ENCODE measurements at places on chromosomes 5 and 9.

GRCh38 chr5:26763215-26763614 is 275.2 kb downstream of the CDH9 start:
- DNase-seq, result peak; percentile 2

- no peak for DNase-seq
These were observed 23.9 kb upstream of the PPP3R2 start for GRCh38 chr9:101618698-101619097.

DNA sequence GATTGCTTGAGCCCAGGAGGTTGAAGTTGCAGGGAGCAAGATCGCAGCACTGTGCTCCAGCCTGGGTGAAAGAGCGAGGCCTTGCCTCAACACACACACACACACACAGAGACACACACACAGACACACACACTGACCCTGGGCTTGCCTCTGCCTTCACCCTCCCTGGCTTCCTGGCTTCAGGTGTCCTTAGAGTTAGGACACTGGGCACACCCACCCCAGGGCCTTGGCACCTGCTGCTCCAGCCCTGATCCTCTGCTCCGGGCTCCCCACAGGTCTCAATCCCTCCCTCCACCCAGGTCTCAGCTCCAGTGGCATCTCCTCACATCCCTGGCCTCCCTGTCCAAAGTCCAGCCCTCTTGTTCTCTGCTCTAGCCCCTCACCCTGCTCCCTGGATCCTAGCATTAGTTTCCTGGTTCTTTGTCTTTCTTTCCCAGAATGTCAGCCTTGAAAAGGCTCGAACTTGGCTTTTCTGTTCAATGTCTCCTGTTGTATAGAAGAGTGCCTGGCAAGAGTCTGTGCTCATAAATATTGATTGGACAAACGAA is 212.9 kb downstream of the C9orf50 start:
- no peak for DNase-seq

GRCh38 chr5:127650649-127651048 is 1.8 kb downstream of the CTXN3 start:
- DNase-seq, result peak; percentile 44

- no peak for DNase-seq
These were observed 82.6 kb downstream of the CETN3 start for GRCh38 chr5:90326995-90327394.

- DNase-seq, result no peak
These were observed 5.1 kb downstream of the ITGA2 start for GRCh38 chr5:52994266-52994665.

- DNase-seq, result no peak
These were observed 61.8 kb upstream of the PLEKHG4B start for GRCh38 chr5:30131-30530.

DNA sequence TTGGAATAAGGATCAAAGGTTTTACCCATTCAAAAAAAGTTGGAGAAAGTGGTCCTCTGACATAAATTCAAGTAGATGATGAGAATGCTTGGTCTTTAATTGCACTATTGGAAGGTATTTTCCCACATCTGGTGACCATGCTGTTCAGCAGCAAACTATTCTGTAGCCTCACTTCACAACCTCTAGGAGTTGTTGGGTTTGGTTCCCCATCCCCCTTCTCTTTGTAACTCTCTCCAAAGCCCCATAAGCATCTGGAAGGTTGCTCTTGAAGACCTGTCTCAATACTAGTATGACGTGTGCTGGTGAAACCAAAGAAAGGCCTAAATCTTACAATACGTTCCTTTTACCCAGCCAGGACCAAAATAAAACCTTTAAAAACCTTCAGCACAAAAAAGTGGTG is 8.5 kb downstream of the RGMB start:
- DNase-seq, result no peak

- DNase-seq, result no peak
These were observed 40.3 kb downstream of the JAK2 start for GRCh38 chr9:5025416-5025815.

DNA sequence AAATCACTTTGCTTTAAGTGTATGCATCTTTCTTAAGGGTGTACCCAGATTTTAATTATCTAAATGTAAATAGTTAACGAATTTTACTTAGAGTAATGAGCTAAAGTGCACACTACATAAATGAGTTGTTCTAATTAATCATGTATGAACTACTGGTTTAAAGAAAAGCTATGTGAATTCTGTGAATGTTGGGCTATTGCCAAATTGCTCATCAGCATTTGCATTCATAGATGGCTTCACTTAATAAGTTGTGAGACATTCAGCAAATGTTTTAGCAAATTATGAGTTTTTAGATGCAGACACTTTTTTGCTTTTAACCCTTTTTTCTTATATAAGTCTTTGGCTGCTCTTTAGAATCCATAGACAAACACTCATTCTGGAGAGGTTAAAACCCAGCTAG is 175.7 kb downstream of the PBX3 start:
- no peak for DNase-seq

DNA sequence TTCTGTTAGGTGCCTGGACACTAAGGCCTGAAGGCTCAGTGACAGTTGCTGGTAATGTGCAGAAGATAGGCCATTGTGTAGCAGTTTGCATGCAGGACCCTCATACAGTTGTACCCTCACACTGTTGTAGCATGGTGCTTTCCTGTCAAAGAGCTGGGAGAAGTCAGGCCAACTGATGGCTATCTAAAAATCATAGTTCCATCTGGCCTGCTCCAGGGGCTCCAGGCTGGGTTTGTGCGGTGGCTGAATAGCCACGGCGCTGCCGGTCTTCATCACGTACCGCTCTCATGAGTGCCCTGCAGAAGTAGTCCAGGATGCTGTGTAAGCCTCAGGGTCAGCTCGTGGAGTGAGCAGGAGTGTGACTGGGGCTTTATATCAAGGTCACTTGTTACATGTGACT is 12.2 kb downstream of the SECISBP2 start:
- DNase-seq, result no peak

DNA sequence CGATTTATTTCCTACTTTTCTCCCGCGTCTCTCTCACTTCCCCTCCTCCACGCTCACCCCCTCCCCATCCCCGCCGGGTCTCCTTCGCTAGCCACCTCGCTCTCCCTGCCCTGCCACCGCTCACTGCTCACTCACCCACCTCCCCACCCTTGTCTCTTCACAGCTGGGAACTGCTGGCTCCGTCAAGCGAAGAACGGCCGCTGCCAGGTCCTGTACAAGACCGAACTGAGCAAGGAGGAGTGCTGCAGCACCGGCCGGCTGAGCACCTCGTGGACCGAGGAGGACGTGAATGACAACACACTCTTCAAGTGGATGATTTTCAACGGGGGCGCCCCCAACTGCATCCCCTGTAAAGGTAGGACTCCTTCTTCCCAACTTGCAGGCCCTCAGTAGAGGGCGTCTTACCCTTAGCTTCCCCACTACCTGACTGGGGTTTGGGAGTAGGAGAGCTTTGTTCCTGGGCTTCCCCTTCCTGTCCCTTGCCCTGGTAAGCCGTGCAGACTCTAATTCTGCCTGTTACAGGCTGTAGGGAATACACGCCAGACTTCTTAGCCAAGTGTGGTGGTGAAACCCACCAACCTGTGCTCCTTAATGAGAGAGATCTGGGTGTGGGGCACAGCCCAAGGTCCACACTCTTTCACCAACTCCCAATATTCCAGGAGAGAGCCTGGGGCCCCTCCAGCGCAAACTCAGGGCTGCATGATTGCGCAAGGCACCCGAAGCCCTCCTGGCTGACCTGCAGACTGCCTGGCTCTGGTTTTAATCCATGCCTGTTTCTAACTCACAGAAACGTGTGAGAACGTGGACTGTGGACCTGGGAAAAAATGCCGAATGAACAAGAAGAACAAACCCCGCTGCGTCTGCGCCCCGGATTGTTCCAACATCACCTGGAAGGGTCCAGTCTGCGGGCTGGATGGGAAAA is 2.5 kb downstream of the FST start:
- DNase-seq, result no peak

- DNase-seq, result no peak
These were observed 15.6 kb upstream of the IL12B start for GRCh38 chr5:159345861-159346260.

DNA sequence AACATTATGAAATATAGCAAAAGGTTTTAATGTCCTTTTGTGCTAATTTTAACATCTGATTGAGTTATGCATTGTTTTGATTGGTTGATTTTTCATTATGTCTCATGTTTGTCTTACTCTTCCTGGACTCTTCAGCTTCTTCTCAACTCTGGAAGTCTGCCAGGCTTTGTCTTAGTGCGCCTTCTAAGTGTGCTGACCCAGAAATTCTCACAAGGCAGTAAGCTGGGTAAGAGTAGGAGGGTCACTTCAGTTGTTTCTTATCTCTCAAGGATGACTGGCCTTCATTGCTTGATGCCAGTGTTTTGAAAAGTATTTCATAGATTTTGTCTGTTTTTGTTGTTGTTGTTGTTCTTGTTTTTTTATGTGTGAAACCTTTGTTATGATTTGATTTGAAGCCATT is 59.2 kb downstream of the RIC1 start:
- DNase-seq, result no peak
